ENCODE measurements at places on chromosomes 7 and 10. TPM values are rescaled to one million over a fixed set of nuclear protein-coding genes. Genes with fewer than 3 reads are reported as not detected.

PITX3 gene
- total RNA-seq, result not detected

WDR86 gene
- total RNA-seq, result 3.1 TPM

IQUB gene
- total RNA-seq, result 0.57 TPM

ITPRID1 gene
- total RNA-seq, result not detected

PLEKHS1 gene
- not detected for total RNA-seq

CLDN4 gene
- total RNA-seq, result not detected

FAM25C gene
- total RNA-seq, result not detected

PRSS58 gene
- not detected for total RNA-seq
